Ureter (tissue), 1 donor: ENCODE measurements at places on chromosomes 2 and 18. TPM values are rescaled to one million over a fixed set of nuclear protein-coding genes. Genes with fewer than 3 reads are reported as not detected.
A peak's percentile ranks its signal among the peaks of the same experiment; 100 is the strongest.

DNA sequence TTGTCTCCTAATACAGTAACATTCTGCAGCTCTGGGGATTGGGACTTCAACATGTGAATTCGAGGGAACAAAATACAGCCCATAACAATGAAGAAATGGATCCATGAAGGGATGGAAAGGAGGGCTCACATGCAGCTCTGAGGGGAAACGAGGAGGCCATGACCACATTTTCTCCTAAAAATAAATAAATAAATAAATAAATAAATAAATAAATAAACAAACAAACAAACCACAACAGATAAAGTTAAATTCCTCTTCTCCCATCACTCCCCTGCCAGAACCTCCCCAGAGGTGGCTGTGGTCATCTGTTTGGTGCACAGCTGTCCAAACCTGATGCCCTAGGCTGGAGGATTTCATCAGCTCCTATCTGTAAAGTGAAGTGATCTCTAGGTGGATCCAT, 42.7 kb downstream of the MAL start:
- DNase-seq = peak; percentile 4

DNA sequence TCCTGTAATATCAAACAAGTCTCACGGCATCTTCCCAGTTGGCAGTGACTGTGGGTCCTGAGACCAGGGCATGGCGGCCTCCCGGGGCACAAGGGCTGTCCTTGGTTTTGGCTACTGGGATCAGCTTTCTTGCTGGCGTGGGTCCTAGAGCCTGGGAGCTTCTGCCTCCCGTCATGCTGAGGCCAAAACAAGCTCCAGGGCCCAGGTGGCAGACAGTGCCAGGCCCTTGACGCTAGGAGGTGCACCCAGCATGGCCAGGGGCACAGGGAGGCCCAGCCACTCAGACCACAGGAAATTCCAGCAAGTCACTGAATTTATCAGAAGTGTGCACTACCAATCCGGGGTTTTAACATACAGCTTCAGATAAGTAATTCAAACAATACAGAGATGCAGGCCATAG, 184.7 kb downstream of the EIPR1 start:
- no peak for DNase-seq

GRCh38 chr2:33011373-33011772, 64.6 kb downstream of the LTBP1 start:
- DNase-seq = no peak

The ASB1 gene
- 26.2 TPM for total RNA-seq

The TSGA10 gene
- 19.9 TPM for total RNA-seq

GRCh38 chr2:4020153-4020552, 316.8 kb downstream of the DCDC2C start:
- DNase-seq = no peak

GRCh38 chr2:159712929-159713420, 669 bp downstream of the MARCHF7 start:
- no peak for DNase-seq
